Neural crest cell (in vitro differentiated cells): ENCODE measurements at places on chromosomes 6 and 20. TPM values are rescaled to one million over a fixed set of nuclear protein-coding genes. Genes with fewer than 3 reads are reported as not detected.

The IMPG1 gene
- not detected in 2 replicates for total RNA-seq

The BTNL2 gene
- total RNA-seq, result not detected in 2 replicates

The TFEB gene
- 1.1 and 1.3 TPM in 2 replicates for total RNA-seq

The PLAGL1 gene
- total RNA-seq, result 29.7 and 29.9 TPM in 2 replicates

The HTR1B gene
- 0.16 and 0.18 TPM in 2 replicates for total RNA-seq

The PLEKHG1 gene
- total RNA-seq, result 25.7 and 27.6 TPM in 2 replicates

The ECT2L gene
- total RNA-seq, result not detected in 2 replicates
